ENCODE measurements at places on chromosomes 12 and 14.

GRCh38 chr12:48525332-48525731 is at the start of gene OR8S1:
OR8S1 (plus strand) TSS chr12:48525632; CDS start chr12:48525632, 0 bp downstream.
- DNase-seq: no peak

- no peak for DNase-seq
These were observed 35.0 kb downstream of the ERO1A start for GRCh38 chr14:52660325-52660724.

DNA sequence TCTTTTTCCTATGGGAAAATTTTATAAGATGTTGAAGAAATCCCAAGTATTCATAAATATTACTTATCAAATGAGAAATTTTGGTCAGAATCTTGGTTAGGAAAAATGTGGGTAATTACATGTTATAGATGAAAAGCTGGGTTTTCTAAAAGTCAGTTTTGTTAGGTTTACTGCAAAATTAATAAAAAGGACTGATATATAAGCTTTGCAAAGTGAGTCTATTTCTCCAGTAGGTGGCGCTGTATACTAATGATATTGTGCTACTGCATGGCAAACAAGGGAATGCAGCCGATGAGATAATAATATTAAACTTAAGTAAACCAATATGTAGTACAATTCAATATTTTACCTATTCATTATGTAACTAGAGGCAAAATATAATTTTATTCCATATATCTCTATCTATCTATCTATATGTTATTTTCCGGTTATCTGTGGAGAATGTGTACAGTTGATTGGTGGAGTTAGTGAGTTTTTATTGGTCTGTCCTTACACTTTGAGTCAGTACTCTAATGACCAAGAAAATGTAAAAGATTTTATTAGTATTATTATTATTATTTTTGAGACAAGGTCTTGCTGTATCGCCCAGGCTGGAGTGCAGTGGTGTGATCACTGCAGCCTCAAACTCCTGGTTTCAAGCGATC is 32.9 kb downstream of the MIPOL1 start:
- DNase-seq: no peak

- no peak for DNase-seq
These were observed 447.6 kb upstream of the CCDC196 start for GRCh38 chr14:66038618-66039017.

DNA sequence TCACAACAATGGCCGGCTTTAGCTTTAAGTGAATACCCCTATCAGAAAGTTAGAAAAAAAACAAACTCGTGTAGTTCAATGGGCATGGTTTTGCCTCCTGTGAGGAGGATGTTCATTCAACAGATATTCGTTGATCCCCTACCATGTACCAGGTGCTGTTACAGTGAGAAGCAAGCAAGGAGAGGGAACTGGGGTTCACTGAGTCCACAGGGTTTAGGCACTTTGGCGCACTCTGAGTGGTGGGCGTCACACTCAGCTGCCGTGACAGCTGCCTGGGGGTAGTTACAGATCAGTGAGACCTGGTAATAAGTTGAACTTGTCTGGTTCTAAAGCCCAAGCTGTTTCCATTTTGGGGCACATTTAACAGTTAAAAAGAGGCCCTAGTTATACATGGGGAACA is 74.2 kb downstream of the PAPOLA start:
- DNase-seq: no peak

DNA sequence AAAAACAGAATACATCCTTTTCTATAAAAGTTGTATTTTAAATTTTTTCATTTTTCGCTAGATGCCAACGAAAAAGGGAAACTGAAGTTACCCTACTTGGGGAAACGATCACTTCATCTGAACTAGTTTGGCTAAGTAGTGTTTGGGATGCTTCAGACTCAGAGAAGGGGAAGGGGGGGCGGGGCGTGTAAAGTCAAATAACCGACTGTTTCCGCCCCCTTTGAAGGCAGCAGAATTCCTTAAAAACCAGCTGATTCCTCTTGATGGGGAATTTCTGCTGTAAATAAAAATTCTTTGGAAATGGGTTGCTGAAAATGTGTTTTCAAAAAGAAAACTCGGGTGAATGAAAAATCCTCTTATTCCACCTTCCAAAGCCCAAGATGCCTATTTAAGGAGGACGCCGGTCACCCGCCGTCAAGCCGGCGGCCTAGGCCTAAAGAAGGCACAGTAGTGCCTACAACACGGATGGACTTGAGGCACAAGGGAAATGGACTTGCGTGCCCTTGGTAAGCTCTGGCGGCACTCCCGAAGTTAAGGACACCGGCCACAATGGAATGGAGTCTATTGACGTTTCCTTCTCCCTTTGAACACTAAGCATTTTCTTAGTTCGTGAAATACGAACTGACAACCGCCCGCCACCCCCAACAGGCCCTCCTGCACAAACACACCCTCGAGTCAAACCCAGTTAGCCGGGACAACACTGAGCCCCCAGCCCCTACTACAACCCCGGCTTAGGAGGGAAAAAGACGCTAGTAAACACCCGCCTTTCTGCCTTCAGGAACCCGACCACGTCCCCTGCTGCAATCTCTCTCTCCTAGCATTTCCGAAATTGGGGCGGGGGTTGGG is 1.9 kb downstream of the ATXN2 start:
- no peak for DNase-seq

DNA sequence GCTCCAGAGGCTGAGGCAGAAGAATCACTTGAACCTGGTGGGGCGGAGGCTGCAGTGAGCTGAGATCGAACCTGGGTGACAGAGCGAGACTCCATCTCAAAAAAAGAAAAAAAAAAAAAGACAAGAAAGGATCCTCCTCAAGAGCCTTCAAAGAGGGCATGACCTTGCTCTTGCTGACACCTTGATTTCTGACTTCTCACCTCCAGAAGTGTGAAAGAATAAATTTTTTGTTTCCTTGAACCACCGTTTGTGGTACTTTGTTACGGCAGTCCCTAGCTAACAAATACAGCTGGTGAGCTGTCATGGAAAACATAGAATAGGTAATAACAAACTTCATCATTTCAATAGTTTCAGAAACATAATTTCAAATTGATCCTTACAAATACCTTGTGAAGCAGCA is 1.9 kb upstream of the ACTR10 start:
- DNase-seq: no peak

DNA sequence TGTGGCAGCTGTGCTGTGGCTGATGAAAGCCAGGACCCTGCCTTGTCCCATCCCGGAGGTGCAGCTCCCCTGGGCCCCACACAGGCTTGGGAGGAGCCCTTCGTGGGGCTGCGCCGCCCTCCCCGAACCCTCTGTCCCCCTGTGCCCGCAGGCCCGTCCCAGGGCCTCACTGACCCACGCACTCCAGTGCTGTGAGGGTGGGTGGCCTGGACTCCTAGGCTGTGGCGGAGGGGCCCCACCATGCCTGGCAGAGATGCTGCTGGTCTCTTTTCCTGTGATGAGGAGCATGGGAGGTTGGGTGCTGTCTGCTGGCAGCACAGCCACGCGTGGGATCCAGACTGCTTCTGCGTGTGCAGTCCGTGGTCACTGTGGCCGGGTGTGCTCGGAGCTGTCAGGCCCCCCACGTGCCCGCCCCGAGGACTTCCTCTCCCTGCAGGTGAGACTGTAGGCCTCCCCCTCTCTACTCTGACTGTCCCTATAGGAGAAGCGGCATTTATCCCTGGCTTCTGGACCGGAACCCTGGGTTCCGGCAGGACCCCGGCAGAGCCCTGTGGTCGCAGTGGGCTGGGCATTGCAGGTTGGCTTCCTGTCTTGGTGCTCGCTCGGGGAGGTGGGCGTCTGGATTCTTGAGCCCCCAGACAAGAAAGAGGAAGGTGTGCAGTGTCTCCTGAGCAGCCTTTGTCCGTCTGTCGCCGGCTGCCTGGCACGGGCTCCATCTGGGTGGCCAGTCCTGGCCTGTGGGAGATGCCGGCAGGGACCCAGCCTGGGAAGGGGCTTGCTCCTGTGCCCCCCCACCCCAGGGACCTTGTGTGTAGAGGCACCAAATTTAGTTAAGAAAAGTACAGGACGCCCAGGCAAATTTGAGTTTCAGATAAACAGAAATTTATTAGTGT is 2.3 kb downstream of the MTA1 start:
- no peak for DNase-seq

DNA sequence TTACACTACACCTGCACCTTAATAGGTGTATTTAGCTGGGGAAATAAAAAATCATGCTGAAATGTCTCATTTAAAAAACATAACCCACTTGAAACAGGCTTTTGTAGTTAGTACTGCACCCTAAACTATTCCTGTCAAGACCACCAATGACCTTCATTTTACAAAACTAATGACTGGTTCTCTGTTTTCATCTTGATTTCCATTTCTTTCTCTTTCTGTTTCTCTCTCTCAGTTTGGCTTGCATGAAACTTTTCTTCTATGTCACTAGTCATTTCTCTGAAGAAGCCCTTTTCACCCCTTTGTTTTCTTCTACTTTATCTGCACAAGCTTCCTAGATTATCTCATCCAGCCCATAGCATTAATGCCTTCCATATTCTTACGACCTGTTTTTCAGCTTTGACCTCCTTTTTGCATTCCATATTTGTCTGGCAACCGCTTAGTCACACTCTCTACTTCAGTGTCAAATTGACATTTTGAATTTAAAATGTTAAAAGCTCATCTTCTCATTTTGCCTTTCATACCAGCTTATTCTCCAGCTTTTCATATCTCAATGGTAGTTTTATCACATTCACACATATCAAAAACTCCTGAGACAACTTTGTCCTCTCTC is 32.7 kb upstream of the KLRF1 start:
- DNase-seq: no peak

GRCh38 chr12:80099259-80099658 is at the start of gene OTOGL:
OTOGL (plus strand) TSS chr12:80099537; CDS start chr12:80209432, 109,895 bp downstream.
- no peak for DNase-seq

GRCh38 chr14:81341370-81341769 is 58.8 kb downstream of the STON2 start:
- no peak for DNase-seq

GRCh38 chr12:2678426-2678825 is 116.3 kb upstream of the FKBP4 start:
- DNase-seq: no peak

GRCh38 chr12:61367281-61367785 is 892.9 kb upstream of the USP15 start:
- DNase-seq: no peak

DNA sequence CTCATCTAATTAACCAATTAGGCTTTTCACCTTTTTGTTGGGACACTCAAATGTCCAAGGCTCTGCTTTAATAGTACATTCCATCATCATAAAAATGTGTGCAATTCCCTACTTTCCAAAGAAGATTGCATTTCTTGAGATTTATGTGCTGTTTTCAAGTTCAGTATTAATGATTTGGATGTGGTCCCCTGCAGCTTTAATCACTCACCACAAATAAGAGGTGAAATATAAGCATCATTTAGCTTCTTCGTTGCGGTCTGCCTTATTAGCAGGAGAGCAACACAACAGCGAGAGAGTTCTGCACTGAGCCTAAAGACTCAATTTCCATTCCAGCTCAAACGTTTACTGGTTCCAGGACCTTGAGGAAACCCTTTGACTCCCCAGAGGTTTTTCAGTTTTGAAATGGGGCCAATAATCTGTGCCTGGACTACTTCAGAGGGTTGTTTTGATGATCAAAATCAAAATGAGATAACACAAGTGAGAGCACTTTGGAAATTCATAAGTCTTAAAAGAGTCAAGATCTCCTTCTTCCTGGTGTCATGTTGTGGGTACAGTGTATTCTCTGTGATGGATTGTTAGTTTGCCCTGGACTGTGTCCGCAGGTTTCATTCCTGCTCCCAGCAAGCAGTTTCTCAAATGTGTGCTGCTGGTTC is 53.1 kb downstream of the RERG start:
- DNase-seq: no peak

- no peak for DNase-seq
These were observed 125.5 kb downstream of the NT5DC3 start for GRCh38 chr12:103715494-103715893.

DNA sequence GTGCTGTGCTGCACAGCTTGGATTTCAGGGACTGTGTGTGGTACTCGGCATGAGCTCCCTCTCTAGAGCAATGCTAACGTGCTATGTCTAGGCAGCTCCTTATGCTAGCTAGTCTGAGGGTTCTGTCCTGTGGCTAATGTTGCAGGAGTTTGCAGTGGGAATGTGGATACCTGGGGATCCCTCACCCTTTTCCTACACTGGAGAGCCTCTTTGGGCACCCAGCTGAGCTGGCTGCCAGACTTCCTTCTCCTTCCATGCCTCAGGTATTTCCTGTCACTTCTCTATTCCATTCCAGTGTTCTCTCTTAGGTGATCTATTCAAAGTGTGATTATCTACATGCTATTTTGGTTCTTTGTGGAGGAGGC is 64.9 kb downstream of the FBXO33 start:
- no peak for DNase-seq

GRCh38 chr12:2668816-2669215 is 126.0 kb upstream of the FKBP4 start:
- DNase-seq: no peak

DNA sequence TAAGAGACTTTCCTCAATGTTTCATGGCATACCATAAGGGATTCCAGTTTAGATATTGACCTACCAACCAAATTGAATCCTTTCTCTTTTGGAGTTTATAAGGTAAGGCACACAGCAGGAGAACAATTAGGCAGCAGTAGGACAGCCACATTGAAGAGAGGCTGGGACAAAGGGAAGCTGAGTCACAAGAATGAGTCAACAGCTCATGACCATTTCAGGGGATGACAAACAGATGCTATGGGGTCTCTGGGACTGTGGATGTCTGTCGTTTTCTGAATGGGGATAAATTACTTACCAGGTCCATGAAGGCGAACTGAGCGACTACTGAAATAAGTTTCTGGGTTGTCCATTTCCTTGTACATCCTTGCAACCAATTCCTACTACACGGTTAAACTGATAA is 48.6 kb upstream of the E2F7 start:
- no peak for DNase-seq

DNA sequence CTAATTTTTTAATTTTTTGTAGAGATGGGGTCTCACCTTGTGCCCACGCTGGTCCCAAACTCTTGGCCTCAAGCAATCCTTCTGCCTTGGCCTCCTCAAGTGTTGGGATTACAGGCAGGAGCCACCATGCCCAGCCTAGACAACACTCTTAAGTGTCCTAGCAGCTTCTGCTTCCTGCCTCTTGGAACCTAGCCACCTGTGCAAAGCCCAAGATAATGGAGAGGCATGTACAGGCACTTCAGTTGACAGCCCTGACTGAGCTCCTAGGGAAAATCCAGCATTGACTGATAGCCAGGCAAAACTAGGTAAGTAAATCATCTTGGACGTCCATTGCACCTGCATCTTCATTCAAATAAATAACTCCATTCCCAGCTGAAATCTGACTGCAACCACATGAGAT is 15.5 kb downstream of the COX14 start:
- no peak for DNase-seq

GRCh38 chr12:121240062-121240420 is 30.1 kb downstream of the P2RX4 start:
- DNase-seq: no peak
